CD4-positive, alpha-beta T cell treated with Interleukin-15 for 4 hours (primary cell): ENCODE measurements at places on chromosomes 5 and 9.
A peak's percentile ranks its signal among the peaks of the same experiment; 100 is the strongest.

GRCh38 chr5:6365142-6365976 is 13.0 kb downstream of the MED10 start:
- DNase-seq = no peak

- no peak for DNase-seq
Observed at GRCh38 chr9:15244001-15244441, 63.0 kb downstream of the TTC39B start.

DNA sequence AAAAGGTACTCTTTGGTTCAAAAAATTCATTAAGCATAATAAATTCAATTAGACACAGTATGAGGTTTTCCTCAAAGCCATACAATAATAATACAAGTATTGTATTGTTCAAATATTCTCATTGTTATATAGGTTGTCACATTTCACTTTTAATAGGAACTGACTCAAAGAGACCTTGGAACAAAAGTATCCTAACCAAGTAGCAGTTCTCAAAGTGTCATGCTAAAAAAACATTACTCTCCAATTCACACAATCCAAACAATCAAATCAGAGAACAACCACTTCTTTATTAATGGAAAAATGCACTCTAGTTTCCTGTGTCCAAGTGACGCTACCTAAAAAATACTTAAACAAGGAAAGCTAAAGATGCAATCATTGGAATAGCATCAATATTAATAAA is 115.4 kb downstream of the DENND1A start:
- no peak for DNase-seq

- peak; percentile 8 for DNase-seq
Observed at GRCh38 chr5:175658299-175659145, 651 bp downstream of the HRH2 start.

- DNase-seq = no peak
Observed at GRCh38 chr5:89081360-89081759, 198.4 kb upstream of the MEF2C start.

DNA sequence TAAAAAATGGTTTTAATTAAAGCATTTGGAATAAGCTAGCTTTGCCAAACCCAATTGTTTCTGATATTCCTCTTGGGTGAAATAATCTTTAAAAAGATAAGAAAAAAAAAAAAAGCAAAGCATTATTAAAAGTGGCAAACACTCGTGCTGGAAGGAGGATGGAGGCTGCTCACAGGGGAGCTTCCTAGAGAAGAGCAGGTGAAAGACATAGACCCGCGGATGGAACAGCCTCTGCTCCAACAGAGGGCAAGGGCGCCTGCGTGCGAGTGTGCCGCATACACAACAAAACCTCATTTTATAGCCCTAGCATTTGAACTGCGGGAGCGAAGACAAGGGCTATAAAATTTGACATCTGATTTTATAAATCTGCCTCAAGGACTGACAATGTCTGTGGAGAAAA is 33.4 kb upstream of the SLC25A51 start:
- DNase-seq = no peak

- DNase-seq = no peak
Observed at GRCh38 chr5:52731274-52732027, 56.3 kb upstream of the ITGA1 start.

GRCh38 chr9:132193227-132194124 is 31.6 kb downstream of the NTNG2 start:
- no peak for DNase-seq

- DNase-seq = no peak
Observed at GRCh38 chr9:124128568-124129166, 117.1 kb downstream of the LHX2 start.

GRCh38 chr9:22423566-22423965 is 23.1 kb upstream of the DMRTA1 start:
- no peak for DNase-seq

- DNase-seq = no peak
Observed at GRCh38 chr5:159878988-159879471, 37.3 kb upstream of the ADRA1B start.

DNA sequence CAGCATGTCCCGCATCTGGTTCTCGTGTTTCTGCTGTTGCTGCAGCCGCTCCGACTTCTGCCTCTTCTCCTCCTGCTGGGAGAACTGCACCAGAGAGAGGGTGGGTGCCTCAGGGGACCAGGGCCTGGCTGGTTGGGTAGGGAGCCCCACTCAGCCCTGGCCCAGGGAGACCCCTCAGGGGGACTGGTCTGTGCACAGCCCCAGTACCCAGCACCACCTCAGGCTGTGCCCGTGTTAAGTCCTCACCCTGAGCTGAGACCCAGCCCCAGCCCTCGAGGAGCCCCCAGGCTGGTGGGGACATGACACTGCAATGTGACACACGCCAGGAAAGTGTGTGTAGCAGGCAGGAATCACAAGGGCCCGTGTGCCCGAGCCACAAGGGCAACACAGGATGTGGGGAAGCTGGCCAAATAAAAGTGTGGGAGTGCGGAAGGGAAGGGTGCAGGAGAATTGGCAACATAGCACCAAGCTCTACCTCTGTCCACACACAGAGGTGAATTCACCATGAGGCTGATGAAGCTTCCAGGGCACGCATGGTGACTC is 48.2 kb upstream of the FBXW11 start:
- DNase-seq = no peak
